ENCODE measurements at places on chromosomes 2 and 18.

GRCh38 chr2:41743324-41743723 lies 304.5 kb upstream of the PKDCC start:
- no peak for DNase-seq

DNA sequence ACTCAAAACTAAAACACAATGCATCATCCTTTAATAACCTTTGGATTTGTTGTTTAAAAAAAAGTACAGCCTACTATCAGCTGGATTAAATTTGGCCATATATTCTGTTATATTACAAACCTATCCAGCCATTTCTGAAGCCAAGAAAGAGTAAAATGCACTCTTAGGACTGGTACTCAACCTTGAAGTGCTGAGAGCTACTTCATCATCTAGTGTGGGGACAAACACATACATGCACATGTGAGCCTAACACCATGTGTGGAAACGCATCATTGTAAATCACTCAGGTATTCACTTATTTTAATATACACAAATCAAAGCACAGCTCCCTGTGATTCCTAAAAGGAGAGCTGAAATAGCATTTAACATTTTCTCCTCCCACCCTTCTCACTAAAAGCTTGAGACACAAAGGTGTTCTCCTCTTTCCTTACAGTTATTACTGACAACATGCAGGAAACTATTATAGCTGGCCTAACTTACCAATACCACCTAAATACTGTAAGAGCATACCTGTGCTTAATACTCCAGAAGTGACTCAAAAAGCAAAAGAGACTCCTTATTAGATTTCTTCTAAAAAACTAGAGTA lies 7.5 kb downstream of the BAZ2B start:
- DNase-seq = no peak

DNA sequence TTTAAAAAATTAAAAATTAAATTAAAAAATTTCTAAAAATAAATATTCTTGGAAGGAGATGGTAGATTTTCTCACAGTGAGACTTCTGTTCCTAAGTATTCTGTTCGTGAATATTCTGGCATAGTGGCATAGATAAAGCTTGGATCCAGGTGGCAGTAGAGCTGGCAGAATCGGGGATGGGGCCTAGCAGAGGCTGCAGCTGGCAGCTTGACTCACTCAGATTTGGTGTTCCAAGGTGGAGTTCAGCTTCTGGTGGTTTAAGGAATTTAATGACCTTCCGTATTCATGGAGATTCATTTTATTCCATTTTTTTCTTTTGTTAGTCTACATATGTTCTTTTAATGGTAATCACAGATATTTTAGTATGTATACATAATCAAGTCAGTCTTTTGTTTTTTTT lies 19.9 kb downstream of the ARMC9 start:
- DNase-seq = no peak

DNA sequence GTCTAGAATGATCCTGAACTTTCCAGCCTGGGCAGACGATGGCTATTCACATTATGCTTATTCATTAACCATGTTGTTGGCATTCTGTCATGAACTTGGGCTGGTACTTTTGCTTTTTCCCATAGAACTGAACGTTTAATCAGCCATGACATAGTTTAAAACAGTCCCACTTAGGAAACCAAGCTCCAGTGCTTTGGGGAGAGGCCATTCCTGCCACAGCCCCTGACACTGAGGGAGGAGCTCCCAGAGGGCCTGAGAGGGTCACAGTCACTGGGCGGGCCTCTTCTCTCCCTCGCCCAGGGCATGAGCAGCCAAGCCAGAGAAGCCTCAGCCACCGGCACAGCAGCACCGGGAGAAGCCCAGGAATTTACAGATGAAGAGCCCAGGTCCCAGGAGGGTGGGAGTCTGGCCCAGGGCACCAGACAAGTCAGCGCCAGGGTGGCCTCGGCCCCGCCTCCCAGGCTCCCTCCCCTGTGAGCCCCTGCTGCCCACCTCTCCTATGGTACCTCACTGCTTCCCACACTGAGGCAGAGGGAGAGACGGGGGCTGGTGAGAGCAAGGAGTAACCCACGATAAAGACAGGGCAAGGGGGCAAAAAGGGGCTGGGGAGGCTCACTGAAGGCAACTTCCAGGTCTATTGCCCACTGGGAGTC lies 33.6 kb downstream of the MAL start:
- DNase-seq = no peak

GRCh38 chr2:177334940-177335543 lies 57.5 kb upstream of the AGPS start:
- DNase-seq = no peak

DNA sequence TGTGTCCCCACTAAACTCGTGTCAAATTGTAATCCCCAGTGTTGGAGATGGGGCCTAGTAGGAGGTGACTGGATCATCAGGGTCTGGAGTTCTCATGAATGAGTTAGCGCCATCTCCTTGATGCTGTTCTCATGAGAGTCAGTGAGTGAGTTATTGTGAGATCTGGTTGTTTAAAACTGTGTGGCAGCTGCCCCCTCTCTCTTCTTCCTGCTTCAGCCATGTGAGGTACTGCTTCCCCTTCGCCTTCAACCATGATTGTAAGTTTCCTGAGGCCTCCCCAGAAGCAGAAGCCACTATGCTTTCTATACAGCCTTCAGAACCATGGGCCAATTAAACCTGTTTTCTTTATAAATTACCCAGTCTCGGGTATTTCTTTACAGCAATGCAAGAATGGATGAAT lies 50.4 kb downstream of the AP1S3 start:
- DNase-seq = no peak

DNA sequence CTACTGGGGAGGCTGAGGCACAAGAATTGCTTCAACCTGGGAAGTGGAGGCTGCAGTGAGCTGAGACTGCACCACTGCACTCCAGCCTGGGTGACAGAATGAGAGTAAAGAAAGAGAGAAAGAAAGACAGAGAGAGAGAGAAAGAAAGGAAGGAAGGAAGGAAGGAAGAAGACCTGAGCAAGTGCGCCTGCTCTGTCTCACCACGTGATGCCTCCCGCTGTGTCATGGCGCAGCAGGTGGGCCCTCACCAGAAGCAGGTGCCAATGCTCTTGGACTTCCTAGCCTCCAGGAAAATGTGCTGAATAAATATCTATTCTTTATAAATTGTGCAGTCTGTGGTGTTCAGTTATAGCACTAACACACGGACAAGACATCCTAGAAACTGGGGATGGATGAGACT lies 270.0 kb downstream of the CYP26B1 start:
- DNase-seq = no peak

DNA sequence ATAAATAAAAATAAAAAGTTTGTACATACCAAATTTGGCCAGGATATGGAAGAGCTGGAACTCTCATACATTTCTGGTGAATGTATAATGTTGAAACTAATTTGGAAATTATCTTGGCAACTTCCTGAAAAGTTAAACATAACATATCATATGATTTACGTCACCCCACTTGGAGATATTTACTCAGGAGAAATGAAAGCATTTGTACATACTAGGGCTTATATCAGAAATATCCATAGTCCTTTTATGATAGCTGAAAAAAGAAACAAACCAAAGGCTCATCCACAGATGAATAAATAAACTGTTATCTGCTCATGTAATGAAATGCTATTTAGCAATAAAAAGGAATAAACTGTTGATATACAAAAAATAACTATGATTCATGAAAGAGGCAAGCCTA lies 318.2 kb upstream of the NRXN1 start:
- DNase-seq = no peak

DNA sequence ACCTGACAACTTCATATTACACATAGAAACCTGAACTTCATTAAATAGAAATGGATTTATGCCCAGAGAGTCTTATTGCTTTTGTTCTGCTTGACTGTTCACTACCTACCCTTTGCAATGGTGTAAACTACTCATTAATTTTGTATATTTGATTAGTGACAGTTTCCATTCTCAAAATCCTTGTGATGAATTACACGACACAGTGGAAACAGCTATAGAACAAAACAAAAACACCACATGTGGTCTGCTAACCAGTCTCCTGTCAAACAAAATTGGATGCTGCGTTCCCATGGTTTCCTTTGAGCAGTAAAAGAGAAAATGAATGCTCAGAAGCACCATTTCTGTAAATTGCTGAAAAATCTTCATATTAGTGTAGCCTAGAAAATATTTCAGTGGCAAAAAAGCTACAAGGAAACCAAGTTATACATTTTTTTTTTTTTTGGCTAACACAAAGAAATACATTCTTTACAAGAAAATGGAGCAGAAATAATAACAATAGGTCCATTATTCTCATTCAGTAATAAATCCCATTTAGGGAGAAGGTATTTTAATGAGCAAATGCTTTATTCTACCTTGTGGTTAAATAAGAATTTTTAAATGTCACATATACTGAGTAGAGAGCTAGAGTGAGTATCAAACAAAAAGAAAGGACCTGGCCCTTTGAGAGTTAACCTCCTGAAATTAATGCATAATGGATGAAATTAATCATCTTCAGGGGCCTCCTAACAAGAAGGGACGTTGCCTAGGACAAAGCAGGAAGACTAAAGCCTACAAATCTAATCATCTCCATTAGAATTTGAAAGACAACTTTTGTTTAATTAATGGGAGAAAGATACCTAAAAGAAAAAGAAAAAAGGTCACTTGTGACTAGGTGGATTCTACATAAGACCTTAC lies 355.1 kb upstream of the ZC3H15 start:
- no peak for DNase-seq

DNA sequence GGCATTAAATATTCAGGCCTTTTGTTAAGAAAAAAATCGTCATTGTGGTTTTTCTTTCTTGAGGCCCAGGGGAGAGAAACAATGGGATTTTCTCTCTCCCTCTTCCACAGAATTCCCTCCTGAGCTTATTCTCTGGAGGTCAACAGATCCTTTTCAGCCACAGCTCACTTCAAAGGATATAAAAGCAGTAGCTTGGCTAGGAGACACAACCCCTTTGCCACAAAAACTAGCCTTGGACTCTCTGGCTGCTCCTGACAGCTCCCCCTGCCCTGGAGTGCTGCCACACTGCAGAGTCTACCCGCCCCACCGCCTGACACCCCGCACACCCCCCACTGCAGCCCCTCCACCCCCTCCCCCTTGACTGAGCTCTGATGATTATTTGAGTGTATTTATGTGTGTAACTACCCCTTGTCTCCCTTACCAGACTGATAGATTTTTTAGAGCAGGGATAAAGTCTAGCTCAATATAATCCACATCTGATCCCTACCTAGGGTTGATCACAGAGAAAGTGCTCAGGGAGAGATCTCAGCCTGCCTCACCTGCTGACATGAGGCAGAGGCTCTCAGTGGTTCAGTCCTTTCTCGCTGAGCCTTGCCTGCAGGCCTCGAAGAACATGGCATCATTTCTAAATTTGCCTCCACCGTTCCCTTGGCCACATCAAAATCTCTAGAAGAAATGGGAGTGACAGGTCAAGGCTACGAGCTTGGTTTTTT lies 132.2 kb upstream of the SP5 start:
- no peak for DNase-seq

DNA sequence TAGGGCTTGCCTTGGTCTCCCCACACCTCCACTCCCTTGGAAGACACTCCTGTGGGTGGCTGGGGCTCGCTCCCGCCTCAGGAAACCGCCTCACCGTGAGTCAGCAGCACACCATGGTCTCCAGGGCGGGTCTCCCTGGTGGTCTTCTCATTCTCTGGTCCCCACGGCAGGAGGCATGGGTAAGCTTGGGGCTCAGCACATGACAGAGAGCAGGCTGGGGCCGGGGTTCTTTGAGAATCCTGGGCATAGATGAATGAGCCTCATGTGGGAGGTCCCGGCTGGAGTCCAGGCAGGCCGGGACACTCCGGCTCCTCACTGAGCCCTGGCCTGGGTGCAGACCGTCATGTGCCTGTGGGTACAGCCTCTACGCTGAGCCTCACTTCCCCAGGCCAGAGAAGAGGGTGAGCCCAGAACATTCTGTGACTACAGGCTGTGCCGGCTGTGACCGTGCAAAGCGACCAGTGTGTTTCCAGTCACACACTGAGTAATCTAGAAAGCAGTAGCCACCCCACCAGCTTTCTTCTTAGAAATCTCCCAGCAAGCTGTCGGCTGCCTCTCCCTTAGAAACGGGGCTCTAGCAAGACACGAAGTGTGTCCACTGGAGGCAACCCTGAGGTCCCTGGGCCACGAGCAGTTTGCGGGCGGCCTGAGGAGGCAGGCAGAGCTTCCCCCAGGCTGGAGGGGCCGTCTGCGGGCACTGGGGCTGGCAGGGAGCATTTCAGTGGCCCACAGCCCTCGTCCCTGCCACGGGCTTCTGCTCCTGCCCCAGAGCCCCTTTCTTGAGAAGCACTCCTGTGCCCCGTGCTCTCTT lies 93.1 kb downstream of the RHOB start:
- no peak for DNase-seq

- DNase-seq = no peak
These were observed 239.1 kb downstream of the TGIF1 start for GRCh38 chr18:3689091-3689490.

GRCh38 chr2:43448822-43449110 lies 147.1 kb downstream of the THADA start:
- no peak for DNase-seq

DNA sequence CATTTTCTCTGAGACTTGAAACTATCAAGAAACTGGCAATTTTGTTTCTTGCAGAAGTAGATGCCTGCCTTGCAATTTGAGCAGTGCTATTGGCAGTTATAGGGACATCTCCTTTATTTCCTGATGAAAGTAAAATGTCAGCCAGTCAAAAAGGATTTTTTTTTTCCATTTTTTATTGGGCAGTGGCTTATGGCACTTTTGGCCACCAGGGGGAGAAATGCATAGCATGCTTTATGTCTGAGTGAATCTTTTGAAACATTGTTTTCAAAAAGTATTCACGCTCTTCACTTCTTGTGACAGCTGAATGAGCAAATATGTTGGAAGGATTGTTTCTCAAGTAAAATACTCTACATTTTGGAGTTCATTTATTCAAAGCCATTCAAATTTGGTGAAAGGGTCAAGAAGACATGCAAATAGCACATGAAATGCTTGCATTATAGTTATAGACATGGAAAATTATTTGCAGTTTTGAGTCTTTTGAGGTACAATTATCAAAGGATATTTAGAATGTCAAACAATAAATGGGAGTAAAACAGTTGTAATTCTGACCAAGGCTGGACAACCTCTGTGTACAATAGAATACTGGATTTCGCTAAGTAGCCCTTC lies 491.0 kb downstream of the CDH2 start:
- no peak for DNase-seq

DNA sequence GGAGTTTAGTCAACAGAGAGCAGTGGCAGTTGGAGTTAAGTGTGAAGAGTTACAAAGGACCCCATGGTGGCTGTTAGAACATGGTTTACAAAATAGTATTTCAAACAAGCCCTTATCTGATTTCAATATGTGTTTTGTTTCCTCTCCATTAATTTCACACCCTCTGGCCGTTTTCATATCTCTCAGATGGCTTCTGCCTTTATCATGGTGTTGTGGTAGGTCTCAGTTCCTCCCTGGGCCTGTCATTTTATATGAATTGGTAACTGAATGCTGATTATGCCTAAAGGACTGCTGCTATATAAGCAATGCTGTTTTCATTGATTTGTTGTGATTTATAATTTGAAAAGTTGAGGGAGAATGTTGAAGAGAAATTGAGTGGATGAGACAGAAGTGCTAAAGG lies 686.7 kb downstream of the NYAP2 start:
- no peak for DNase-seq

- no peak for DNase-seq
These were observed 3.2 kb downstream of the CABLES1 start for GRCh38 chr18:23138471-23138870.

DNA sequence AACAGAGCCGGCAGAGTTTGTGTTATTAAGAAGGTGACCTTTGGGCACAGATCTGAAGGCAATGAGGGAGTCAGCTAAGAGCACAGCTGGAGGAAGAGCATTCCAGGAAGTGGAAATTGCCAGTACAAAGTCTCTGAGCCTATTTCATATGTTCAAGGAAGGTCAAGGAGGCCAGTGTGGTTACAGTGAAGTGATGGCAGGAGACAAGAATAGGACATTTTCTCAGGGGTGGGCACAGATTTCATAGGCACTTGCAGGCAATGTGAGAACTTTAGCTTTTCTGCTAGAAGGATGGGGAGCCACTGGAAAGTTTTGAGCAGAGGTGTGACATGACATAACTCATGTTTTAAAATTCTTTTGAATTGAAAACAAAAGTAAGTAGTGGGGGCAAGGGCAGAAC lies 50.3 kb downstream of the ARHGAP25 start:
- no peak for DNase-seq
